ENCODE measurements at places on chromosomes 3 and 15.

GRCh38 chr15:26711445-26711844 lies 61.4 kb downstream of the GABRB3 start:
- DNase-seq, result no peak

DNA sequence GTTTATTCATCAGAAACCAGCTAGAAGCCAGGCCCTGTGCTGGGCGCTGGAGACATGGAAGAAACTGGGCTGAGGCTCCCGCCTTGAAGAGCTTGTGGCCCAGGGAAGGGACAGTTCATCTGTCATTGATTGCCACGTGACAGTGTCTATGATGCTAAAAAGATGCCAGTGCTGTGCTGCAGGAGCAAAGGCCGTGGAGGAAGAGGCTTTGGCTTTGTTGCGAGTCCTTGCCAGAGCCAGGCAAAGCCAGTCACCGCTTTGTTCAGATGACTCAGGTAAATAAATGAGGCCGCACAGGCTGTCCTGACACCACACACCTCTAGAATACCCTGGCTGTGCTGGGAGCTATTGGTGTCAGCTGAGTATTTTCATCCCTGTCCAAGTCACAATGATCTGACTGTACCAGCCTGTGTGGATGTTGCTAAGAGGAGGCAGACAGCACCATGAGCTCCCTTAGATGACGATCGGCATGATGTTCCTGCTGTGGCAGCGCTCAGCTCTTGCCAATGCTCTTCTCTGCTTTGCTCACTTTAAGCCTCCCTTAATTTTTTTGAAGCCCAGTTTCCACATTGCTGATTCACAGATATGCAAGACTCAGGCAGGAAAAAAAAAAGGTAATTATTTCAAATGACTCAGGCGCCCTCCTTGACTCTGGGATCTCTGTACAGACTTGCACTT lies 77.5 kb downstream of the CCNL1 start:
- DNase-seq, result no peak

DNA sequence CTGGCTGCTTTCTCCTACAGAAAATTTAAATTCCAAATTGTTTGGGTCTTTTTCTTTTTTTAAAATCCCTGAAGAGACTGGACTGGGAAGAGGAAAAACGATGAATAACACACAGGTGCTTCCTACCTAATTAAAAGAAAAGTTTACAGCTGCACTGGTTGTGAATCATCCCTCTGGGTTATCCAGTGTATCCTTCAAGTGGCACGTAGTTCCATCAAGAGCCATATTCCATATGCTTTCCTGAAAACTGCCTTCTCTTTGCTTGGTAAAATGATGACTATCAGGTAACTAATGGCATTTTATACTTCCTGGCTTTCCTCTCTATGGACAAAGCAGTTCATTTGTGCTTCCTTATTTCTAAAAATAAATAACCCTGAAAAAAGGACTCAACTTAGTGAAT lies 123.2 kb downstream of the MAGI1 start:
- no peak for DNase-seq

DNA sequence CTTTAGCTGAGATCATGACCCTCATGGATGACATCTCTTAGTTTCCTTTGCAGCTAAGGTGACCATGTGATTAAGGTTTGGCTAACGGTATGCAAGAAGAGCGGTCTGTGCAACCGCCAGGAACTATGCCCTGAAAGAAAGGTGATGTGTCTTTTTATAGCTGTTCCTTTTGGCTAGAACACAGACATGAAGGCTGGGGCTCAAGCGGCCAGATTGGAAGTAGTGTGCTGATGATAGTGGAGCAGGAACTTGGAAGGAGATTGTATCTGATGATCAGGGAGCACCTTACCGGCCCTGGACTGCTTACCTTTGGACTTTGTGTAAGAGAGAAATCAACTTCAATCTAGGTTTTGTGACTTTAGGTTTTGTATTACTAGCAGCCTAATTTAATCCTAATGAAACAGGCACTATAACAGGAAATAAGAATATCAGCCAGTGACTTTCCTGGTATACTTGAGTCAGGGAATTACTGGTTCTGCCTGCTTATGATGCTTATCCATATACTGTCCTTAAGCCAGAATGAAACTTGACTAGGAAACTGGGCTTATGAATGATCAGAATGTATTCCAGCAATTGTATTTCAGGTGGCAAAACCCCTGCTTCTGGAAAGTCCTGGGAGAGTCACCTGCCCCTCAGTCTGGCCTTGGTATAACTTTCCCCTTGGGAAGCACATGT lies 164.3 kb upstream of the LRIG1 start:
- no peak for DNase-seq

DNA sequence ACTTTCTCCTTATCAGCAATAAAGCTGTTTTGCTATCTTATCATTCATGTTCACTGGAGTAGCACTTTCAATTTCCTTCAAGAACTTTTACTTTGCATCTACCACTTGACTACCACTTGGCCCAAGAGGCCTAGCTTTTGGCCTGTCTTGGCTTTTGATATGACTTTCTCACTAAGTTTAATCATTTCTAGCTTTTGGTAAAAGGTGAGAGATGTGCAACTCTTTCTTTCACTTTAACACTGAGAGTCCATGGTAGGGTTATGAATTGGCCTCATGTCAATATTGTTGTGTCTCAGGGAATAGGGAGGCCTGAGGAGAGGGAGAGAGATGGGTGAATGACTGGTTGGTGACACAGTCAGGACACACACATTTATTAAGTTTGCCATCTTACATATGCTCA lies 31.0 kb upstream of the FAM3D start:
- DNase-seq, result no peak

GRCh38 chr3:150329408-150329807 lies 78.7 kb upstream of the TSC22D2 start:
- no peak for DNase-seq

DNA sequence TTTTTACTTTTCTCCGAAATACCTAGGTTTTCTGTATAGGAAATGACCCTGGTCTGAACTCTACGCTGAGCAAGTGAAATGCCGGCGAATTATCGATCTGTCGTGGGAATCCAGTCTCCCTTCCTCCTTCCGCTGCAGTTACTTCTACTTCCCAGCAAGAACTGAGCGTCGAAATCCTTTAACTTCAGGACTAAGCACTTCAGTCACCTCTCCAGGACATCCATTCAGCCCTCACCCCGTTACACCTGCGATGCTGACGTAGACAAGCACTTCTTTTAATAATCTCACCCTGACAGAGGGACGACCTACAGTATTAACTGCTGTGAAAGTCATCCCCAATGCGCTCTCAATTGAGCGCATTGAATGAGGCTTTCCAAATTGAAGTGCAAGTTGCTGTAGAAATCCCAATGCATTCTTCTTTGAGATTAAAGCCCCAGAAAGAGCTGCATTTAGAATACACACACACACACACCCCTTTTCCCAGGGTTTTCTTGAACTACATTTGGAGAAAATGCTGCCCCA lies 1.3 kb downstream of the TOP2B start:
- peak; percentile 17 for DNase-seq

DNA sequence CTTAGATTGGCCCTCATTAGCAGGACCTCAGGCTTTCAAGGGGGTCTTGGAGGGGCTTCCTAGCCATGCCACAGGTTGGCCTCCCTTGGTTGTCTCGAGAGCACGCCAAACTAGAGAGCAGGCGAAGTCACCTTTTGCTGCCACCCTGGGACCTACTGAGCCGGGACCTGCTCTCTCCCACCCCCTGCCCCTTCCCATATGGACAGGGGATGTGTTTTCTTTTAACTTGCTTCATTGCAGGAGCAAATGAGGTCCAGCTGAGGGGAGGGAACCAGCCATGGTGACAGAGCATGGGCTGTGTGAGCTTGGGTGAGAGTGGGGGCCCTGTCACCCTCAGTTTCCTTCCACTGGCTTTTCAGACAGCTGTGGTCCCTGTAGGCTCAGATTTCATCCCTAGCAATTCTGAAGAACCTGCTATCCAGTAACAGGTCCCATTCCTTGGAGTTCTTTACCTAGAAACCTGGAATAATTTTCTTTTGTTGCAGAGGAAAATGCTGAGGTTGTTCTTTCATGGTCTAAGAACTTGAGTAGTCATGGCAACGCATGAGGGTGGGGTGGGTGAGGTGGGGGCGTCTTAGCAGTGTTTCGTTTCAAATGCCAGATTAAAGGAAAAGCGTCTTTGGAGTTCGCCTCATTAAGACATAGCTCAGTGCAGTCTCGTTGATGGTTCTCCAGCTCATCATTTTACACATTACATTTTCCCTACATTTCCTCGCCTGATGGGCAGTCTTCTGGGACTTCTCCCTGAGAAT lies 20.1 kb upstream of the MAGEF1 start:
- DNase-seq, result no peak

DNA sequence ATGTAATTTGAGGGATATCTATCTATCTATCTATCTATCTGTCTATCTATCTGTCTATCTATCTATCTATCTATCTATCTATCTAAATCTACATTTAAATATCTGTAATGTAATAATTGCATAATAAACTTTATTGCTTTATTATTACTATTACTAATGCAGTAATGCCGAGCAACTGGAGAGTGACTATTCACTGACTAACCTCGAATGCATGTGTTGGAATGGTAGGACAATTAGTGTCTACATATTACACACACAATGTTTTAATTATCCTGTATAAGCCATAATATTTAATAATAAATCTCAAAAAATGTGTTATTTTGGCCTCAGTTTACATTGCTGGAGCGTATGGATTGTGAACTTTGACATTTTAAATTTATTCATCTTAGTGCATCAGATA lies 25.2 kb upstream of the CNTN3 start:
- no peak for DNase-seq

- no peak for DNase-seq
Observed at GRCh38 chr3:135694142-135694541, 271.4 kb upstream of the PPP2R3A start.

DNA sequence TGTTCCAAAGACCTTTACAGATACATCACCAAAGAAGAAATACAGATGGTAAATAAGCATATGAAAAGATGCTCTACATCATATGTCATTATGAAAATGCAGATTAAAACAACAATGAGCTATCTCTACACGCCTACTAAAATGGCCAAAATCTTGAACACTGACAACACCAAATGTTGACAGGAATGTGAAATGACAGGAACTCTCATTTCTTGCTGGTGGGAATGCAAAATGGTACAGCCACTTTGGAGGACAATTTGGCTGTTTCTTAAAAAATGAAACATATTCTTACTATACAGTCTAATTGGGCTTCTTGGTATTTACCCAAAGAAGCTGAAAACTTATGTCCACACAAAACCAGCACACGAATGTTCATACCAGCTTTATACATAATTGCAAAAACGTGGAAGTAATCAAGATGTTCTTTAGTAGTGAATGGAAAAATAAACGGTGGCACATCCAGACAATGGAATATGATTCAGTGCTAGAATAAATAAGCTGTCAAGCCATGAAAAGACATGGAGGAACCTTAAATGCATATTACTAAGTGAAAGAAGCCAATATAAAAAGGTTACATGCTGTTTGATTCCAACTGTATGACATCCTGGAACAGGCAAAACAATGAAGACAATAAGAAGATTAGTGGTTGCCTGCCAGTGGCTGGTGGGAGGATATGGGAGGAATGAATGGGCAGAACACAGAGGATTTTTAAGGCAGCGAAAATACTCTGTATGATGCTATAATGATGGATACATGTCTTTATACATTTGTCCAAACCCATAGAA lies 81.3 kb upstream of the NEDD4 start:
- no peak for DNase-seq
